DMS 273 treated with DMSO at 0.1 percent for 48 hours (cell line): ENCODE measurements at places on chromosomes 4 and X.

DNA sequence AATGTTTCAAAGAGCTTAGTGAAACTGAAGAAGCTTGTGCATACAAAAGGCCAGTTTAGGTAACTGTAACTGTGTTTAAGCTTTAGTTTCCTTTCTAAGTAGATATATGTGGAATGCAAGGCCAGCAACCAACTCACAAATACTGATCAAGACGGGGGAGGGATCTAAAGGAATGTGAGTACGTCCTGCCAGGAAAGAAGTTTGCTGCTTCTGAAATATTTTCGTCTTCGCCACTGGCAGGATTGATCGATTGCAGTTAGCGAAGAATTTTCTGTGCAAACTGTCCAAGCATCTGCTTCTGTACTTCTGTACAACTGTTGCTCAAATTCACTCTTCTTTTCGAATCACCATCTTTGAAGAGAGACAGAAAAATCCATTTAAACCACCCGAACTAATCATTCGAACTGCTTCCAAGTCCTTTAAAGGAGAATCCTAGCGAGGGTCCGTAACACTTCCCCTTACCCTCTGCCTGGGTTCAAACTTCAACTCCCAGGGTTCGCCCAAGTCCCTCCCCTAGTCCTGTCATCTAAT is 373 bp upstream of the INTS6L start:
- DNase-seq: no peak

- no peak for DNase-seq
Observed at GRCh38 chrX:65635822-65636221, 31.6 kb upstream of the MSN start.

DNA sequence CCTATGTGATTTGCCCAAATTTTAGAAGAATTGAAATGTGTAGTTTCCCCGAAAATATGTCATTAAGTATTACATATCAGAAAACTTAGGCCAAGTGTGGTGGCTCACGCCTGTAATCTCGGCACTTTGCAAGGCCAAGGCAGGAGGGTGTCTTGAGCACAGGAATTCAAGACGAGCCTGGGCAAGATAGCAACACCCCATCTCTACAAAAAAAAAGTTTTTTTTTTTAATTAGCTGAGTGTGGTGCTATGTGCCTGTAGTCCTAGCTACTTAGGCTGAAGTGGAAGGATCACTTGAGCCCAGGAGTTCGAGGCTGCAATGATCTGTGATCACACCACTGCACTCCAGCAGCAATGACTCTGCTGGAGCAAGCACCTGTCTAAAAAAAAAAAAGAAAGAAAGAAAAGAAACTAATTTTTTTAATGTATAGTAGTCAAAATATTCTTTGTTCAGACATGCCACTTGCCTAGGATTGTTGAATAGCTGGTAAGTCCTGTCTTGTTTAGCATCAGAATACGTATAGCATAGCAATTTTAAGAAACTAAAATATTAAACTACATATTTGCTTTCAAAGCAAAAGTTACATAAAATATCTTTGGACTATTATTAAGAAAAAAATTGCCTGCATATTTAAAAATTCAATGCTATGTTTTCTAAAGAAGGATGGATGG is 40.1 kb upstream of the GAB1 start:
- DNase-seq: no peak

- DNase-seq: no peak
Observed at GRCh38 chrX:9430346-9430921, 34.4 kb upstream of the TBL1X start.
